Stimulated activated CD4-positive, alpha-beta T cell treated with anti-CD3 and anti-CD28 coated beads, Interleukin-4, amount 100 ng/mL, for 4 hours (primary cell): ENCODE measurements at places on chromosomes 4 and X.

DNA sequence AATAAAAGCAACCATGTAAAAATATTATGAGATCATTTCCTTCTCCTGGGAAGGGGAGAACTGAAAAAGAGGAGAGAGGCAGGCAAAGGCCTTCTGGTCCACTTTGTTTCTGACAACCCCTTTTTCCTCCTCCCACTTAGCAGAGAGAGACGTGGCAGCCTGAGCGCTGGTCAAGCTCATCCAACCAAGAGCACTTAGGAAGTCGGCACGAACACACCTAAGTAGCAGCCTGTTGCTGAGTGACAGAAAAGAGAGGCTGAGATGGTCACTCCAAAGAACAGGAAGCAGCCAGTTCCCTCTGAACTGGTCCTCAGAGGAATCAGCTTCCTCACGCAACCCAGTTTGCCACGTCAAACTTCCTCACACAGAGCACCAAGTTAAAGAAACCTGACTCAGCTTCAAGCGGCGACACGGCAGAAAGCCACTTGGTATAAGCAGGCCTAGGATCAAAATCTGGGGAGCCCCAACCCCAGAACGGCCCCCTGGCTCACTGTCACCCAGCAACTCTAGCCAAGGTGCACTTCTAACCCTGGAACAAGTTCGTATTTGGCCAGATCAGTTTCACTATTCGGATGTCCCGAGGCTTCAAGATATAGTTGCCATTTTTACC lies 861 bp downstream of the SEC24D start:
- DNase-seq, result peak; percentile 29

- no peak for DNase-seq
Measured at GRCh38 chr4:70356185-70356584, 4.4 kb upstream of the SMR3A start.

GRCh38 chrX:84219551-84219950 lies 31.6 kb upstream of the RPS6KA6 start:
- no peak for DNase-seq

GRCh38 chr4:68895561-68896198 lies 55.9 kb downstream of the UGT2A3 start:
- DNase-seq, result no peak

GRCh38 chrX:10685923-10686595 lies 65.7 kb upstream of the MID1 start:
- no peak for DNase-seq

DNA sequence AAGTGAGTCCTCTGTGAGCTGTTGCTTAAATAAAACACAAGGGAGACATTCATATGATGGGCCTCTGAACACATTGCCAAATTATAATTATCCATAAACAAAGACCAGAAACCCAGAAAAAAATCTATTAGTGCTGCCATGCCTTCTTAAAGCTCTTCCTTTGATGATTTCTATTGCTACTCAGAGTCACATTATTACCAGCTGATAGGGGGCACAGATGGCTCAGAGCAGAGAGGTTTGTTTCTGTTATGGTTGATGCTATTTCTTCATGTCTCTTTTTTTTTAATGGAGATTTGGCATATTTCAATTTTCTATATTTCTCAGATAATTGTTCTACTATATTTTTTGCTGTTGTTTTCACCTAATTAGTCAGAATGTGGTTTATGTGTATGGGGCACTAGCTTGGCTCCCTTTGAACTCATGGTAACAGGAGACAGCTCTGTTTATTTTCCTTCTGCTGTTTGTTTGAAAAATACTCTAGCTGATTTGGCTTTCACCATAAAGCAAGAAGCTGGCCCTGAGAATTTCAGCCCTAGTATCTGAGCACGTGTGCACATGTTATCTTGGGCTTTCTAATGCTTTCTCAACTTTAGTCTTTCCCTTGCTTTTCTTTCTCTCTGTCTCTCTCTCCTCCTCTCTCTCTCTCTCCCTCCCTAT lies 568.8 kb downstream of the PPARGC1A start:
- DNase-seq, result no peak

DNA sequence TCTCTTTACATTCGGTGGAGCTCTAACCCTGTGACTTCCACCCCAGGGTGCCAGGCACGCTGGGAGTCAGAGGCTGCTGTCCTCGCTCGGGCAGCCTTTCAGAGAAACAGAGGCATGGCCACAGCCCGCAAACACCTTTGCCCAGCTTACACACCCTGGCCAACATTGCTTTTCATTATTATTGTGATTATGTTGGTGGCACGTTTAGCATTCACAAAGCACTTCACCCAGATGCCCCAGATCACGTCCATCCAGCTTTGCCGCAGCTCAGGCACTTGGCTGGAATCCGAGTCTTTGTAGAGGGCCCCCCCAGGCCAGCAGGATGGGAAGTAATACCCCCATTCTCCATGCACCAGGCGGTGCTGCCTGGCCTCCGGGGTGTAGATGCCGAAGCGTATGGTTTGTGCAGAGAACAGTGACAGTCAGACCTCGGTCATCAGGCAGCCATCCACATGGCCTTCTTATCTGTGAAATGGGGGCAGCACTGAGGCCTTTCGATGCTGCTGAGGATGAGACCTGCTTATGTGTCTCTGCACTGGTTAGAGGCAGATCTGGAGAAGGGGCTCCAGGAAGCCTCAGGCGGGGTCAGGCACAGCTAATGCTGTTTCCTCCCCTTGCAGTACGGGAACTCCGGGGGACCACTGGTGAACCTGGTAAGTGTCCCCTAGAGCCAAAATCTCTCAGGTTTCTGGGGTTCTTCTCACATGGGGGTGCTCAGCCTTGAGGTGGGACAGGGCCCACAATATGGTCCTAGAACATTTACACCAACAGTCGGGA lies 22.3 kb downstream of the HTRA3 start:
- DNase-seq, result no peak

DNA sequence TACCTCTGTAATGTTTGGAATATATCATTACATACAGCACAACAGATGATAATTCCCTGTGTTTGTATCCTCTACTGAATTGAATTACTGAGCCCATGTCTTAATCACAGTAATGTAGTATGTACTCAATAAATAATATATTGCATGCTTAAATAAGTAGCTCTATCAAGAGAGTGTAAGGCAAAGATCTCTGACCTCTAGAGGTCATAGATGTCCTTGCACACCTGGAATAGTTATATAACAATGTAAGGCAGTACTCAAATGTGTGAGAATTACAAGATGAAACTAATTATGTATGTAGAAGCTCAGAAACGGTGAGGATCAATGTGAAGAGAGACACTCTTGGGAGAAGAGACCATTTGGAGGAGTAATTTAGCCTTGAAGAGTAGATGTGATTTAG lies 14.3 kb upstream of the GCNA start:
- DNase-seq, result no peak

GRCh38 chr4:15868111-15868510 lies 70.4 kb downstream of the FGFBP1 start:
- no peak for DNase-seq

DNA sequence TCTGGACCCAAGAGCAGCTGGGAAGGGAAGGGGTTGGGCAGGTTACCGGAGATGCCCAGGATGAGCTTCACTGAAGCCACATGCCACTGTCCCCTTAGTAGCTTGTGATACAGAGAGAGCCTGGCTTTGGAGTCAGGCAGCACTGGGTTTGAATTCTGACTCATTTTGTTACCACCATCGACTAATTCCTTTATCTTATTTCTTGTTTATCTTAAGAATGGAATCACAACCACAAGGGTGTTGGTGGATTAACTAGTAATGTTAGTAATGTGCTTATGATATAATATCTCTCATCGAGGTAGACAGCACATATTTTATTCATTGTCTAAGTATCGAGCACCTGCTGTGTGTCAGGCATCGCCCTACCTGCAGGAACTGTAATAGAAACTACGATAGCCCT lies 17.7 kb upstream of the STX18 start:
- DNase-seq, result no peak

DNA sequence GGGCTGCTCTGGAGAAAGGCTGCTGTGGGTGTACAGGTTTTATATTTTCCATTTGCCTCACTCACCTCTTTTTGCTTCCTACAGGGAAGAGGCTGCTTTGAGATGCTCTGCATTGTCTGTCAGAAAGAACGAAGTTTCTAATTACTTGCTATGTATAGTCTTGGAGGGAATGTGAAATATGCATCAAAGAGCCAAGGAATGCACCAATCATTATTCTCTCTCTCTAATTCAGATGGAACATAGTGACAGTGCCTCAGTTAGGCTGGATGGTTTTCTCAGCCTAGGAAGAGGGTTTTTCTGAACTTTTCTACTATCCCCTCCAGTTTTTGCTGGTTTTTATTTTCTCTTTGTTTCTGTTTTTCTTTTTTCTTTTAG lies 106.8 kb upstream of the SLC4A4 start:
- DNase-seq, result no peak

DNA sequence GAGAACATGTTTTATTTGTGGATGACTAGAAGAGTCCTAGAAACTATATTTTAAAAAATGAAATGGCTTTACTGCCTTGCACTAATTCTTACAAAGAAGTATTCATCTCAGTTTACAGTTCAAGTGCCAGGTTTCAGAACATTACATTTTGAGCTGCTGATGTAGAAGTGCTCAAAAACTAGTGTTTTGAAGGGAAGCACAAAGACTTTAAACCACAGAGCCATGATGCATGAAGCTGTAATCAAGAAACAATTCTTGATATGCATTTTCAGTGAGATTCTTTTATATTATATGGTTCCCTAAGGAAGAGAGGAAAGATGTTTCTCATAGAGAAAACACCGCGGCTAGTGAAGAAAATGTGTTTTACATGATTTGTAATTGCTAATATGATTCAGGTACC lies 1163.0 kb downstream of the RAPGEF2 start:
- no peak for DNase-seq

DNA sequence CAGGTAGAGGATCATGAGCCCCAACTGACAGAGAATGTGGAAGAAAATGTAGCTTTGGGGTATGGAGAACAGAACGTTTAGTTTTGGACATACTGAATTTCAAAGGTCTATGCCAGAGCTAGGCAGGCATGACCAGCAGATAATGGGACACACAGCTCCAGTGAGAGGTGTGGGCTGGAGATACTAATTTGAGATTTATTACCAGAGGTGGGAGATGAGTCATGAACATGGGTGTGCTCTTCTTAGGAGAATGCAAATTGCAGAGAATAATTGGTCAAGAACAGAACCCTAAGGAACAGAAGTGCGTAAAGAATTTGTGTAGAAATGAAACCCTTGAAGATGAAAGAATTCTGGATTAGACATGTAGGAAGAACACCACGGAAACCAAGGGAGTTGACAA lies 125.2 kb downstream of the PACRGL start:
- no peak for DNase-seq

- DNase-seq, result no peak
Measured at GRCh38 chrX:5057786-5058185, 1170.9 kb downstream of the NLGN4X start.

- no peak for DNase-seq
Measured at GRCh38 chr4:133156096-133156495, 7.0 kb downstream of the PCDH10 start.

GRCh38 chrX:129786210-129786651 lies 6.5 kb downstream of the SASH3 start:
- DNase-seq, result no peak

DNA sequence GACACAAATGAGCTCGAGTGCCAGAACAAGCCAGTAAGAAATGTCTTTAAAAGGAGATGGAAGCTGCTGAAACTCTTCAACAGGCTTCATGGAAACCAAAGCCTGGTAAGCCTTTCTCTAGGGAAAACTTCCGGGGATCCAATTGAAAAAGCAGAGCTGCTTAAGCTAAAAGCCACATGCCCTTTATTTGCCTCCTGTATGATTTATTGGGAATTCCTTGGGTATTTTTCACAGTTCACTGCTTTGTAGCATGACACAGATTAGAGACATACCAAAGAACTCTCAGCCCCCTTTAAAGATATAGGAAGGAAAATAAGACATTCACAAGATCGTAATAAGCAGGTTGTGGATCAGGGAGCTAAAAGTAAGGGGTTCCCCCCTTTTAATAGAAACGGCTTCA lies 6.5 kb upstream of the ARHGAP6 start:
- DNase-seq, result no peak

DNA sequence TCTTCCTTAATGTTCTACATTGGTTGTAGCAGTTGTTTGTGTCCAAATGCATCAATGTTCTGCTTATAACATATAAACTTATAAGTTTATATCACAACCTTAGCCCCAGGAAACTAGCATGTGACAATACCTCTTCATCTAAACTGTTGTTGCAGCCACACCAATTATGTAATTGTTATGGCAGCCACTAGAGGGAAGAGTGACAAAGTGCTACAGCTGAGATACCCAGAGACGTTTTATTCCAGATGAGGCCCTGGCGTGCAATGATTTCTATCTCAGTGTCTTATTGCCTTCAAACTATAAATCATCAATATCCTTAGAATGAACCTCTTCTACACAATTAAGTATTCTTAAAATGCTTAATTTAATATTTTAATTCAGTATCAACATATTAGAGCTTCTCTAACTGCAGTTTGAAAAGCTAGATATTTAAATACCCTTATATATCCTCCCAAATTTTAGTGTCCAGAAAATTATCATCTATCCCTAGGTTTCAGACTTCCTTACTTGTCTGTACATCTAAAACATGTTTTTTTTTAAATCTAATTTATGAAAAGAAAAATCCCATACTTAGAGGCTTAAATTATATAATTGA lies 171.6 kb downstream of the PCDH10 start:
- DNase-seq, result no peak

DNA sequence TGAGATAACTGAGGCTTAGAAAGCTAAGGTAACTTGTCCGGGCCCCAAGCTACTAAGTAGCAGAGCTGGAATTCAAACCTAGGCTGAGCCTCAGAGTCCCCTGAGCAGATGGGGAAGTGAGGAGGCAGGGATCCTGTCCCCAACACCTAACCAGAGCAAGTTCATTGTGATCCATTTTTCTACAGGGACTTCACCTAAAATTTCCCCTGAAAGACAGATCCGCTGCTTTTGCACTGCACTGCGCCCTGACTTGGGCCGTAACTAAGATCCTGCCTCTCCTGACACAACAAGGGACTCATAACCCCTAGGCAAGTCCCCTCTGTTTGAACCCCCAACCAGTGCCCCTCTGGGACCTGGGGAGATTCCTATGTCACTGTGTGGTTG lies 25.6 kb upstream of the MTM1 start:
- DNase-seq, result no peak

DNA sequence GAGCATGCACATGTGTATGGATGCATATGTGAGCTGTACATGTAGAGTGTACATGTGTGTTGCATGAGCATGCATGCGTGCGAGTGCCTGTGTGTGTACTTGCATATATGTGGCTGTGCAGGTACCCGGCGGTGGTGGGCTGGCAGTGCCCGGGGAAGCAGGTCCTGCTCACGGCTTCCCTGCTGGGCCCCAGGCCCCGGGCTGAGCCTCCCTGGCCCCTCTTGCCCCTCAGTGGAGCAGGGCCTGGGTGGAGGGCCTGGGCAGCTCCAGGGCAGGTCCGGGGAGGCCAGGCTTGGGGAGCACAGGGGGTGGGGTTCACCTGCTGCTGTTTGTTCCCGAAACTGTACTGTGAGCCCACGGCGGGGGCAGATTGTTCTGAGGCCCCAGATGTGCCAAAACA lies 9.4 kb downstream of the NAT8L start:
- no peak for DNase-seq
